ENCODE measurements at places on chromosomes 3 and 15. TPM values are rescaled to one million over a fixed set of nuclear protein-coding genes. Genes with fewer than 3 reads are reported as not detected.

GRCh38 chr3:64422932-64423331 is 197.7 kb upstream of the PRICKLE2 start:
- DNase-seq: no peak

- DNase-seq: peak; percentile 52
These were observed 17.4 kb downstream of the PTPRG start for GRCh38 chr3:61578667-61579367.

DNA sequence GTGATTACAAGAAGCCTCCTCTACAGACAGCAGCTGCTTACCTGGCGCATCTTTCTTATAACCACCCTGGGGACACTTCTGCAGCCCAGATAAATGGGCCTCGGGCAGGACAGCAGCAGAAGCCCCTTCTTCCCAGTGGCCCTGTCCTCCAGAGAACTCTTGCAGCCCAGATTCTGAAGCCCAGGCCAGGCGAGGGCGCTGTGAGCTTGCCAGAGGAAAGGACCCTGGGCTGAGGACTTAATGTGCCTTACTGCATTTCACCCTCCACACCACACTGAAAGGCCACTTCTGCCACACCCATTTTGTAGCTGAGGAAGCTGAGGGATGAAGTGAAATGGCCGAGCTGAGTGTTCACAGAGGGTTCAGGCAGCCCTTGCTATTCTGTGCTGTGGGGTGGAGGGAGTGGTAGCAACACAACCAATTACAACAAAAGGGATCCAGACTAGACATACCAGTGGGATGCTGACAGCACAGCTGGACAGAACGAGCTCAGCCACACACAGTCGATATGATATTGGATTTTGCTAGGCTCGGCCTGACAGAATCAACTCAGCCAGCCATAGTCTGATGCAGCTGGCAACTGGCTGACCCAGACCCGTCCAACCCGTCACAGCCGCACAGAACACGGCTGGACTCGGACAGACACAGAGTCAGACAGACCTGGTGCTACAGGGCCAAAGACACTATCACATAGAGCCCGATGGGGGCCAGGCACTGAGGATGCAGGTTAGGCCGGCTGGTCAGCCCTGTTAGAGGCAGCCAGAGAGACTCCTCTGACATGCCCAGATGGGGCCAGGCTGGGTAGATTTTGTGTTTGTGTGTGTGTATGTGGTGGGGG is 7.3 kb downstream of the ACOX2 start:
- DNase-seq: peak; percentile 35

Gene SAMD7
- total RNA-seq: not detected

DNA sequence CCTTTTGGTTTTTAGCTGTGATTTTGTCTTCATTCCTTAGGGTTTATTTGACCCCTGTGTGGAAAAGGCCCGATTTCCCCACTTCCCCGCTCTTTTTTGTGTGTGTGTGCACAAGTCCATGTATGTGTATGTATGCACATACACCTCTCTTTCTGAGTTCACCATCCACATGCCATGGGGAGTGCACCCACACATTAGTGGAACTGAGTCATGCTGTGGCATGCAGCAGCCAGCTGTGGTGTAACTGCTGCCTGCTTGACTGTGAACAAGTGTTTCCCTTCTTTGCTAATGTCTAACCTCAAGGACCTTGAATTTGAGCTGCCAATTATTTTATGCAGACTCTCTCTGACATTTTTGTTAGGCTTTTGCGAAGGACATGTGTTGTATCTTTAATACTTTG is 434.9 kb upstream of the TPM1 start:
- peak; percentile 71 for DNase-seq

DNA sequence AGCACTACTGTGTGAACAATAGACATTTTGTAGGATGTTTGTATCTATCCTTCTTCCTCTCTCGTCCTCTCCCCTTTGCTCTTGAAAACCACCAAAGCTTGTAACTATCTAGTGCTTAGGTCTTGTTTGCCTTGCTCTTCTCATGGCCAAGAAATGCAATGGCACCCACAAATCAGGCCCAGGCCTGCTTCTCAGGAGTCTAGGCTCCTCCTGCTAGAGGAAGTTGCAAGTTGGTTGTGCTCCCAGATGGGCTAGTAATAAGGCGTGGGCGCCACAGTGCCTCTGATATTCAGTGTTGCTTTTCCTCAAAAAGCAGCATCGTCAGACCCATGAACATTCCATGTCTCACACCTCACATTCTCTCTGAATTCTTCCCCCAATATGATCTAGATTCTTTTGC is 28.7 kb downstream of the ZNF385D start:
- no peak for DNase-seq

DNA sequence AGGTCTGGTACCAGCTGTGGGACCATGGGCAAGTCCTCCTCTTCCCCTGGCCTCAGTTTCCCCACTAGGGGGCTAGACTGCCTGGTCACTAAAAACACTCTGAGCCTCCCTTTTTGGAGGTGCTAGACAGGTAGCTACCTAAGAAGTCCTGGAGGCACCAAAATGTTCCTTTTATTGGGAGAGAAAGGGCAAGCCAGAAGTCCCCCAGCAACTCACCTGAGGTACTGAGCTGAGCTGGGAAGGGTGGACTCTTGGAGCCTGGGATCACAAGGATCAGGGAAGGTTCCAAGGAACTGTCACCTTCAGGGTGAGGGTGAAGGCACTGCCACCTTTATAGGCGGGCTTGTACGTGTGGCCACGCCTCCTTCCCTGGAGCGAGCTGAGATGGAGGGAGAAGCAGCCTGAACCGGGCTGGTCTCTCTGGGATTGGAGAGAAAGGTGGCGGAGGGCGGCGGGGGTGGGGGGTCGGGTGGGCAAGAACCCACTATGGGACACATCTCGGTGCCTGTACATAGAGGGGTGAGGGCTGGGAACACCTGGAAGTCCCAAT is at the start of gene CYP1A1:
CYP1A1 (minus strand) TSS at position 304 of the 550 bp plus-strand sequence. CDS start 2,431 bp downstream, outside the sequence.
- DNase-seq: peak; percentile 42

All from Daoy (cell line).